ENCODE measurements at places on chromosomes 2 and 18. TPM values are rescaled to one million over a fixed set of nuclear protein-coding genes. Genes with fewer than 3 reads are reported as not detected.

The LIMS2 gene
- 15.6 TPM for total RNA-seq

The ALPP gene
- not detected for total RNA-seq

The NEU2 gene
- total RNA-seq, result not detected

The CTNNA2 gene
- total RNA-seq, result not detected

The POTEC gene
- not detected for total RNA-seq

The GULP1 gene
- 15.9 TPM for total RNA-seq

The LOXHD1 gene
- total RNA-seq, result not detected

The DYNAP gene
- not detected for total RNA-seq

The SFXN5 gene
- 16.9 TPM for total RNA-seq

DNA sequence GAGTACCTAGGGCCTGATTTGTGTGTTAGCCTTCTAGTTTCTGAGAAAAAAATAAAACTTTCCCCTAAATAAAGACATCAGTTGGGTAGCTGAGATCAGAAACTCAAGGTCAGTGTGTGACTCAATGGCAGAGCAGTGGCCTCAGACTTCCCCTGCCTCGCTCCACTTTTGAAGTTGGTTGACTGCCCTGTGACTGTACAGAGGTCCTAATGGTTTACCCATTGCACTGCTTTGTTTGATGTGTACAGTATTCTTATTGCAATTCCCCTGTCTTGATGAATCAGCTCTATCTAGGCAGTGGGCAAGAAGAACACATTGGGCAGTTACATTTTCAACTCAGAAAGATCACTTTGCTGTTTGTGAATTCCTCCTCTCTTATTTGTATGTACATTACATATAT is 315.7 kb downstream of the KCNS3 start:
- no peak for DNase-seq

DNA sequence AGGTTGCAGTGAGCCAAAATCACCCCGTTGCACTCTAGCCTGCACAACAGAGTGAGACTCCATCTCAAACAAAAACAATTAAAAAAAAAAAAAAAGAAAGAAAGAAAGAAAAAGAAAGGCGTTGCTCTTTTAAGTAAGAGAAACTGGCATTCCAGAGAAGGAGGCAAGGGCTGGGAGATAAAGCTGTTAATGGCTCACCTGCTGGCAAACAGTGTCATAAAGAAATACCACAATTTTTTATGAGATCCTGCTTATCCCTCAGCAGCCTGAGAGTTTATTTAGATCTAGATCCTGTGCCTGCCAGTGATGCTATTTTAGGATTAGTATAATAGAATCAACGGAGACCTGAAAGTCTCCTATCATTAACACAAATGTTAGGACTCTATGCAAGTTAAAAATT is 16.3 kb downstream of the SLC19A3 start:
- DNase-seq, result no peak

GRCh38 chr2:167471332-167471731 is 583.1 kb downstream of the XIRP2 start:
- no peak for DNase-seq

GRCh38 chr2:29423061-29423666 is 307.9 kb downstream of the CLIP4 start:
- DNase-seq, result no peak

GRCh38 chr2:77629539-77629938 is 107.4 kb upstream of the LRRTM4 start:
- no peak for DNase-seq

DNA sequence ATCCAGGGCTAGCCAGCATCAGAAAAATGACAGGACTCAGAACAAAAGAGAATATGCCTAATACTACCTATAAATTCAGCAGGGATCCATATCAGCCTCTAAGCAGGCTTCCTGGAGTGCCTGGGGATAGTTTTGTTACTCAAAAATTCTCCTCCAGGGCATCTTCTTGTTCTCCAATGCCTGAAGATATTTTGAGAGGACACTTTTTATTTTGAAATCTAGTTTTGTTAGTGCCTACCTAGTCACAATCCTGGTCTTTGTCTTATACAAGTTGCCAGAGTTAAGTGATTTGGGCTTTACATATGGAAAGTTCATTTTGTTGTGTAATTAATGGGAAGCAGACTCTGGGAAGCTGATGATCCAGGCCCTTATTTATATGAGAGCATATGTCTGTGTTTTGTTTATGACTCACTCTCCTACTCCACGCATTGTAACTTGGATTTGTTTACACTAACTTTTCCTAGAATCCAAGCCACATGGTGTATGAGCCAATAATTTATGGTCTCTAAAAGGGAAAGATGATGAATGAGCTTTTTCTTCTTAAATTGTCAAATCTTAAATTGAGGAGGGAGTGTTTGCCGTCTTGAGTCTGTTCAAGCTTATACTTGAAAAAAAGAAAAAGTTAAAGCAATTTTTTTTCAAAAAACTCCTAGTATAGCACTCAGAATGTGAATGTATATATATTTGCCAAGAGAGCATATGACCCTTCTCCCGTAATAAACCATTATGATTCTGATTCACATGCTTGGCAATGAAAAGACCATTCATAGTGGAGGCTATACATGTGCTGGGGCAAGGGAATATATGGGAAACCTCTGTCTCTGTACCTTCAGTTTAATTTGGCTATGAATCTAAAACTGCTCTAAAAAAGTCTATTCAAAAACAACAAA is 370.3 kb downstream of the SETBP1 start:
- no peak for DNase-seq

- DNase-seq, result peak; percentile 33
Measured at GRCh38 chr18:40367576-40367975, 1587.5 kb upstream of the PIK3C3 start.

DNA sequence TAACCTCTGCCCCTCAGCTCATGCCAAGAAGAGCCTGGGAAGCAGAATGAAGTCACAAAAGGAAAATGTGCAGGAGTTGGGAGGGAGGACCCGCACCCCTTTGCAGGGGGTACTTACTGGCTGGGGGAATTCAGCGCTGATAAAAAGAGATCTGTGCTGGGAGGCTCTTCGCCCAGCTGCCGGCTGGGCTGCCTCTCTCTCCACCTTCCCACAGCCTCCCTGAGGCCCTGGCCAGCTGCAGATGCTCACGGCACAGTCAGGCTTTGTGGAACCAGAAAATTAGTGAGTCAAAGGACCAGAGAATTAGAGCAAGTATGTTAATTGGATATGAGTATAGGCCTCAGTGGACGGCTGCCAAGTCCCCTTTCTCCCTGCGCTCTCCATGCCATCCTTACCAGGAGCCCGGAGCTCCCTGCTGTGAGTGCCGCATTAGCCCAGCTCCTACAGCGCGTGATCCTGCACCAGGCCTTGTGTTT is 181.7 kb upstream of the SH3BP4 start:
- no peak for DNase-seq

GRCh38 chr2:43472527-43473194 is 123.2 kb downstream of the THADA start:
- no peak for DNase-seq

DNA sequence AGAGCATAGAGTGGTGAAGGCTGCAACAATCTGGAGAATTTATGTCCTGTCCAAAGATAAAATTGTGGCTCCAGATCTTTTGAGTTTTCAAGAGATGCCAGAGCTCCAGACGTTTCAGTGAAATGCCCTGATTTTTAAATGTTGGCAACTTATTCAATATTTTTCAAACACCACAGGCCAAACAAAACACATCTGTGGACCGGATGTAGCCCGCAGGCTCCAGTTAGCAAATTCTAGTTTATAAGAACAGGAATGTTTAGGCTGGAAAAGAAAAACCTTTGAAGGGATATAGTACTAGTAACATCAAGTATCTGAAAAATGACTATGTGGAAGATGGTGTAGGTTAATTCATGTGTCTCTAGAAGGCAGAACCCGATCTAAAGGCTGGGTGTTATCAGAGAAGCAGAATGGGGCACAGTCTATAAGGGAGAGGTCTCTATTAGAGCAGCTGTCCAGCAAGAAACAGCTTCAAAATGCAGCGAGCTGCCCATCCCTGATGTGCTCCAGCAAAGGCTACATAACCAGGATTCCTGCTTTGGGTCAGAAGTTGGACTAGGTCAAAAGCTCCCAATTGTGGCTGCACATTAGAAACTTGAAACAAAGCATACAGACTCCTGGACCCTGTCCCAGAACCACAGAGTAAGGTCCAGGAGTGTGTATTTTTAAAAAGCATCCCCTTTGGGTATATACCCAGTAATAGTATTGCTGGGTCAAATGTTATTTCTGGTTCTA is 105.9 kb downstream of the ANKRD44 start:
- DNase-seq, result no peak

- DNase-seq, result no peak
Measured at GRCh38 chr2:1026141-1026540, 75.5 kb downstream of the SNTG2 start.

- no peak for DNase-seq
Measured at GRCh38 chr2:8198766-8199382, 483.0 kb upstream of the ID2 start.

DNA sequence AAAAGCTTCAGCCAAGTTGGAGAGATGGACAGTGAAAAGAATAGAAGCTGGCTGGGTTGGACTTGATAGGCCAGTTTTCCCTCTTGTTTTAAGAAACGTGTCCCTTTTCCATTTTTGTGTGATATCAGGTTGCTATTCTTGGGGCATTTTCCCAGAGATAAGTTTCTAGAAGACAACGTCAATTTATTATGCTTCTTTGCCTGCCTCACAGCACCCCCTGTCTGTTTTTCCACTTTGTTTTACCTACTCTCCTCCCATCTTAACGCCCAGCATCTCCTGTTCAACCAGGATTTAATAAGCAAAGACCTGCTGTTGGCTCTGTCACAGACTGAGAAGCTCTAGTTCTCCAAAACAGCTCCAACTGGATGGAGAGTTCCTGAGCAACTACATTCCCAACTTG is 317.8 kb upstream of the ZNF521 start:
- DNase-seq, result no peak
